ENCODE measurements at places on chromosomes 16 and 17.

DNA sequence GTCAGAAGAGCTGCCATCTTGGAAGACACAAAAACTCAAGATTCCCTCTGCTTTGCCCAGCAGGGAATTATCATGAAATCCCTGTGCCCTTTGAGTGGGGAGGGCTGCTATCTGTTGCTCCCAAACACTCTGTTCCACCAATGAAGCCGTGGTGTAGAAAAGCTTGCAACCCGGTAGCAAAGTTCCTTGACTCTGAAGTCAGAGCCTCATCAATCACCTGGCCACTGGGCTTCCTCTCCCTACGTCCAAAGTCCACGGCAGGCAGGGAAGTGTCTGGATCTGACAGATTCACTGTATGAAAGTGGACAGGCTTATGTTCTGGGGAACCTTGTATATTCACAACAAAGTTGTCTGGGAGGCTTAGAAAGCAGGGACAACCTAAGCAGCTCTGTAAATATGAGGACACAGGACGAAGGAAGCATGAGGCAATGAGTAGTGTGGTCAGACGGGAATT is 343.3 kb downstream of the SLC39A11 start:
- DNase-seq, result no peak

DNA sequence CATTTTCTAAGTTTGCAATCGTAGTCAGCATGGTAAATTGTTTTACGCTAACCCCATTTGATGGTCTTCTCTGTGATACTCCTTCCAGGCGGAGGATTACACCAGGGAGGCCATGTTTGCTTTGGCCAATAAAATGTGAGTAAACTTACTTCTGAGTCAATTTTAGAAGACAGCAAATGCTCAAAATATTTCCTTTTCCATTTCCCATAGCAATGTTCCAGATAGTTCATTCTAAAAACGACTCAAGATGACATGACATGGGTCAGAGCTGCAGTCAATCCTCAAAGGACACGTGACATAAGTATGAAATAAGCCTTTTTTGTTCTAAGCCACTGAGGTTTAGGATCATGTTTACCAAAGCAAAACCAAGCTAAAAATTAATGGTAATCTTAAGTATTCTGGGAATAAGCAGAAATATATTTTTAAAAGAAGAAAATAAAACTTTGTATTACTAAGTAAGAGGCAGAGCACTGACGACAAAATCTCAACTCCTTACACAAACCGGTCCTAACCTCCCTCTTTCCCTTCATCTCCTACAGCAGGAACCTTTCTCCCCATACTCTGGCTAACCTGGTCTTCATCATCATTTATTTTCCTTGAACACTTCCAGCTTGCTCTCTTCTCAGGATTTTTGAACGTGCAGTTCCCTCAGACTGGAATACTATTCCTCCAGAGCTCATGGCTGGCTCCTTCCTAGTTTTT is 266.2 kb downstream of the CEP112 start:
- no peak for DNase-seq

DNA sequence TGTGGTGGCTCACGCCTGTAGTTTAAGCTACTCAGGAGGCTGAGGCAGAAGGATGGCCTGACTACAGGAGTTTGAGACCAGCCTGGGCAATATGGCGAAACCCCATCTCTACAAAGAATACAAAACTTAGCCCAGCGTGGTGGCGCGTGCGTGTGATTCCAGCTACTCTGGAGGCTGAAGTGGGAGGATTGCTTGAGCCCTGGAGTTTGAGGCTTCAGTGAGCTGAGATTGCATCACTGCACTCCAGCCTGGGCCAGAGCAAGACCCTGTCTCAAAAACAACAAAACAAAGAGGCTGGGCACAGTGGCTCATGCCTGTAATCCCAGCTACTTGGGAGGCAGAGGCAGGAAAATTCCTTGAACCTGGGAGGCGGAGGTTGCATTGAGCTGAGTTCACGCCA is 7.0 kb upstream of the CSNK1D start:
- no peak for DNase-seq

- no peak for DNase-seq
Observed at GRCh38 chr17:9557857-9558256, 17.8 kb downstream of the STX8 start.

GRCh38 chr17:45771271-45771959 is 12.7 kb upstream of the CRHR1 start:
- no peak for DNase-seq

DNA sequence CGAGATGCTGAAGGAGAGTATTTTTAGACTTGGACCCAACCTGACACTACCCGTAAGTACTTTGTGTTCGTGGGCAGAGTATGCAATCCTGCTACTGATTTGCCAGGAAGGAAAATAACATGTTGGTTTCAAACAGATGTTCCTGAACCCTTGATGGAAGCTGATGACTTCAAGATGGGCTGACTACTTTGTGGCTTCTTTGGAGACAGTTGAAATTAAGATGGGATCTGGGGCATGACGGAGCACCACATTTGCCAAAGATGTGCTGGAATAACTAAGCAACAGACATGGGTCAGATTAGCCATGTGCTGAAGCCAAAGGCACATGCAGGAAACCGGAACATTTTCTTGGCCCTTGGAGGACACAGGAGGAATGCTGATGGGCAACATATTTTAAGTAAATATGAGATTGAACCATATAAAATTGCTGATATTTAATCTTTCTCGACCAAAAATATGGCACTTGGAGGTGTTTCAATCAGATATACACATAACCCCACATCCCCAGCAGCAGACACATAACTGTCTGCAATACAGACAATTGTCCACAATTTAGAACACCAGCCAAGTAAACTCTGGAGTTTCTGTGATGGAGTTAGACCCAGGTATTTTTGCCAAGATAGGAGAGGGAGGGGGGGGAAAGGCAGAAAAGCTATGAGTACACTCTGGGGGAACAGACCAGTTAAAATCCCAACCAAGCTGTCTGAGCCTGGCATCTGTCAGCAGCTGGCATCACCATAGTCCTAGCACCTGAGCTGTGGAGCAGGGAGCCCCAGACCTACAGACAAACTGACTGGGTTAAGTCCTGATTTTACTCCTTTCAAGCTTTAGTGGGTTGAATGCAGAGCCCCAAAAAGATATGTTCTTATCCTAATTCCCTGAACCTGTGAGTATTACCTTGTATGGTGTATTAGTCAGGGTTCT is 329.4 kb upstream of the CDH5 start:
- no peak for DNase-seq
